ENCODE measurements at places on chromosomes 1 and 21. TPM values are rescaled to one million over a fixed set of nuclear protein-coding genes. Genes with fewer than 3 reads are reported as not detected.
A peak's percentile ranks its signal among the peaks of the same experiment; 100 is the strongest.

GRCh38 chr1:201511941-201512539 lies 5.1 kb upstream of the CSRP1 start:
- no peak overlapping the region for H3K27ac ChIP-seq
- no peak for DNase-seq
- H3K4me1 ChIP-seq: peaks cover 11% of the 10 kb centered on the region
- H3K4me3 ChIP-seq: no peak overlapping the region
- H3K36me3 ChIP-seq: no peaks in the 10 kb centered on the region

The LHX8 gene
- polyA plus RNA-seq: not detected

DNA sequence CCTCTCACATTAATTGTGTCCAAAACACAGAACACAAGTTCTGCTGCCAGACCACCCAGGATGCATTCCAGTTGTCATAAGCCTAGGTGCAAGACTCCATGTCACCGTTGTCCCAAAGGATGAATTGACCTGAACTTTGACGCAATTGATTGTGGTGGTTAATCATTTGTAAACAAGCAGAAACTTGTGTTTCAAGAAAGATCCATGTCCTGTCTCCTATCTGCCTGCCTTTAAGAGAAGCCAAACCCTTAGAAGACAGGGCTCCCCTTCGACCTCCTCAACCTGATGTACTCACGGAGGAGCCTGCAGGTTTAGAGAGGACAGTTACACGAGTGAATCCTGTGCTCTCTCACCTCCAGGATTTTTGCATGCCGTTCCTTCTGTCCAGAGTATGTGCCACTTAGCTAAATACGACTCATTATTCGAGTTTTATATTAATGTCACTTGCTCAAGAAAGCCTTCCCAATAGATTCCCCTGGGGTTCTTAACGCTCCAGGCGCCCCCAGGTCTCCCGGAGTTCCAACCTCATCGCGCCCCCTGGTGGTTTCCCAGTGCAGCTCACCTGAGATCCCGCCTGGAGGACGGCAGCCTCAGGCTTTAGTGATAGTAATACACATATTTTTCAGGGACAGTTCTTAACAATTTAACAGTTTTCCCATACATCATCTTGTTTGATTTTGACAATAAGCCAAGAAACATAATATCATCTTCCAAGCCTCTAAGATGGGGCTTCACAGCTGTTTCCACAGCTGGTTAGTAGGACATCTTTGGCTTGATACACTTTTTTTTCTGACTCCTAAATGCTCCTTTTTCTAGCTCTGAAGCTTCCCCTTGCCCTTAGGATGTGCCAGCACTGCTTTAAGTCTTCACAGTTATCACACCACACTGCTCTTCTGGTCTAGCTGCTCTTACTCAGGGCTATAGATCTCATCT lies 2.4 kb upstream of the C8B start:
- no peak overlapping the region for H3K27ac ChIP-seq
- no peak overlapping the region for H3K4me3 ChIP-seq
- H3K36me3 ChIP-seq: no peaks in the 10 kb centered on the region
- no peaks in the 10 kb centered on the region for H3K27me3 ChIP-seq
- DNase-seq: no peak

The MYOG gene
- not detected for polyA plus RNA-seq

- peaks cover 14% of the 10 kb centered on the region for H3K4me1 ChIP-seq
- peaks cover 1% of the 10 kb centered on the region for H3K36me3 ChIP-seq
- no peaks in the 10 kb centered on the region for H3K27me3 ChIP-seq
These were observed 125.8 kb downstream of the SLC45A1 start for GRCh38 chr1:8443558-8444194.

The GBP4 gene
- polyA plus RNA-seq: 12.4 TPM

DNA sequence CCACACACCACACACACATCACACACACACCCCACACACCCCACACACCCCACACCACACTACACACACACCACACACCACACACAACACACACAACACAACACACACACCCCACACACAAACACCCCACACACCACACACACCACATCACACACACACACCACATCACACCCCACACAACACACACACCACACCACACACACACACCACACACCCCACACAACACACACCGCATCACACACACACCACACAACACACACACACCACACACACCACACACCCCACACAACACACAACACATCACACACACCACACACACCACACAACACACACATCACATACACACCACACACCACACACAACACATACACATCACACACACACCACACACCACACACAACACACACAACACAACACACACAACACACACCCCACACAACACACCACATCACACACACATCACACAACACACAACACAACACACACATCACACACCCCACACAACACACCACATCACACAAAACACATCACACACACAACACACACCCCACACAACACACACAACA lies 2.4 kb downstream of the LYPD8 start:
- H3K27ac ChIP-seq: no peak overlapping the region
- no peaks in the 10 kb centered on the region for H3K27me3 ChIP-seq
- no peak for DNase-seq
- H3K4me1 ChIP-seq: no peaks in the 10 kb centered on the region

The HNRNPCL2 gene
- not detected for polyA plus RNA-seq

GRCh38 chr1:38773483-38773882 lies 86.1 kb downstream of the RRAGC start:
- no peaks in the 10 kb centered on the region for H3K4me1 ChIP-seq
- H3K27ac ChIP-seq: no peak overlapping the region
- DNase-seq: no peak
- no peaks in the 10 kb centered on the region for H3K36me3 ChIP-seq

The NPL gene
- 3.4 TPM for polyA plus RNA-seq

The ANGPTL3 gene
- not detected for polyA plus RNA-seq

DNA sequence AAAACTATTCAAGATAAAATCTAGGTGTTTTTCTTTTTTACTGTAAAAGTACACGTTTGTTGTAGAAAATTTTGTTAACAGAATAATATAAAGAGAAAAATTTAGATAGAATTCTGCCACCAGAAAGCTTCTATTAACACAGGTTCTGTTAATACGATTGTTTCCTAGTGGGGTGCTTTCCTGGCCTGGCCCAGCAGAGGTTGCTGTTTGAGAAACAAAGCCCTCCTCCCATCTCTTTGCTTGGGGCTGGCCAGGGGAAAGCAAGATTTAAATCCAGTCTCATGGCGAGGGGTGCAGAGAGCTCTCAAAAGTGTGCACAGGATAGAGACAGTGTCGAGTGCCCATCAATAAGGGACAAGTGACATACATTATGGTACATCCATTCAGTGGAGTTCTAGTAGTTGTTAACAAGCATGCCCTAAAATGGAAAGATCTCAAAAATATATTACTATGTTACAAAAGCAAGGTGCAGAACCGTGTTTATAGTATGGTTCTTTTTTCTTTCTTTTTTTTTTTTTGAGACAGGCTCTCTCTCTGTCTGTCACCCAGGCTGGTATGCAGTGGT lies 14.6 kb upstream of the ACBD3 start:
- peaks cover 13% of the 10 kb centered on the region for H3K4me1 ChIP-seq
- H3K36me3 ChIP-seq: no peaks in the 10 kb centered on the region
- H3K4me3 ChIP-seq: no peak overlapping the region
- no peak for DNase-seq
- H3K27me3 ChIP-seq: no peaks in the 10 kb centered on the region

The IL20 gene
- not detected for polyA plus RNA-seq

DNA sequence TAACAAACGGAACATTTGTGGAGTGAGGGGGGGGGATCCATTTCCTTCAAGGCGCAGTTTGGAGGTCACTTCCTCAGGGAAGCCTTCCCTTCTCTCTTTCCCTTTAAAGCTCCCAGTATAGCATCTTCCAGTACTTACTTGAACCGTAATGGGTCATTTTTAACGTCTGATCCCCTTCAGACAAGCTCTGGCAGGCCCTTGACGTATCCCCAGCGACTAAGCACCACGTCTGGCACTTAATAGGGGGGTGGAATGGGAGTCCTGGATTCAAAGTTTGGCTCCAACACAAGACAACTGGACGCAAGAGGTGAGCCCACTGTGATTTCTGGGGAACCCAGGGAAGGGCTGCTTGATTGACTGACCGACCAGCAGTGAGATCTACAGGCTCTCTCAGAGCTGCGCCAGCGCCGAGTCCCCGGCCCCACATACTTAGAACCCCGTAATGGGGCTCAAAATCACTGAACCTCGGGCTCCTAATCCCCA lies 441 bp downstream of the YARS1 start:
- no peak for DNase-seq
- H3K27ac ChIP-seq: peak overlapping the region; percentile 73
- no peaks in the 10 kb centered on the region for H3K27me3 ChIP-seq
- peaks cover 36% of the 10 kb centered on the region for H3K4me1 ChIP-seq
- peak overlapping the region; percentile 47 for H3K4me3 ChIP-seq
- peaks cover 2% of the 10 kb centered on the region for H3K36me3 ChIP-seq

GRCh38 chr1:200029035-200029821 lies 1.7 kb downstream of the NR5A2 start:
- H3K4me3 ChIP-seq: no peak overlapping the region
- peak; percentile 48 for DNase-seq
- H3K27me3 ChIP-seq: peaks cover 50% of the 10 kb centered on the region
- peaks cover 14% of the 10 kb centered on the region for H3K4me1 ChIP-seq

The F3 gene
- polyA plus RNA-seq: not detected

GRCh38 chr1:180881806-180882509 lies 30.7 kb upstream of the KIAA1614 start:
- DNase-seq: peak; percentile 37
- no peaks in the 10 kb centered on the region for H3K4me1 ChIP-seq
- H3K27me3 ChIP-seq: no peaks in the 10 kb centered on the region
- H3K4me3 ChIP-seq: no peak overlapping the region

GRCh38 chr21:26833460-26833939 lies 11.7 kb downstream of the ADAMTS1 start:
- H3K4me3 ChIP-seq: no peak overlapping the region
- no peak for DNase-seq
- H3K27me3 ChIP-seq: no peaks in the 10 kb centered on the region
- H3K36me3 ChIP-seq: no peaks in the 10 kb centered on the region
- no peaks in the 10 kb centered on the region for H3K4me1 ChIP-seq

The SERINC2 gene
- 0.75 TPM for polyA plus RNA-seq

DNA sequence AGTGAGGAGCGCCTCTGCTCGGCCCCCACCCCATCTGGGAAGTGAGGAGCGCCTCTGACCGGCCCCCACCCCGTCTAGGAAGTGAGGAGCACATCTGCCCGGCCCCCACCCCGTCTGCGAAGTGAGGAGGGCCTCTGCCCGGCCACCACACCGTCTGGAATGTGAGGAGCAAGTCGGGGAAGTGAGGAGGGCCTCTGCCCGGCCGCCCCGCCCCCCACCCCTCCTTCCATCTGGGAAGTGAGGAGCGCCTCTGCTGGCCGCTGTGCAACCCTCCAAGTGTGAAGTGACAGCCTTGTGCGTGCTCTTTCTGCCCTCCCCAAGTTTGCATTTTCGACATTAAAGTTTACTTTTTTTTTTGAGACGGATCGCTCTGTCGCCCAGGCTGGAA lies 5.1 kb upstream of the ZZZ3 start:
- no peak overlapping the region for H3K27ac ChIP-seq
- no peaks in the 10 kb centered on the region for H3K27me3 ChIP-seq
- no peaks in the 10 kb centered on the region for H3K36me3 ChIP-seq
- H3K4me1 ChIP-seq: peaks cover 7% of the 10 kb centered on the region

DNA sequence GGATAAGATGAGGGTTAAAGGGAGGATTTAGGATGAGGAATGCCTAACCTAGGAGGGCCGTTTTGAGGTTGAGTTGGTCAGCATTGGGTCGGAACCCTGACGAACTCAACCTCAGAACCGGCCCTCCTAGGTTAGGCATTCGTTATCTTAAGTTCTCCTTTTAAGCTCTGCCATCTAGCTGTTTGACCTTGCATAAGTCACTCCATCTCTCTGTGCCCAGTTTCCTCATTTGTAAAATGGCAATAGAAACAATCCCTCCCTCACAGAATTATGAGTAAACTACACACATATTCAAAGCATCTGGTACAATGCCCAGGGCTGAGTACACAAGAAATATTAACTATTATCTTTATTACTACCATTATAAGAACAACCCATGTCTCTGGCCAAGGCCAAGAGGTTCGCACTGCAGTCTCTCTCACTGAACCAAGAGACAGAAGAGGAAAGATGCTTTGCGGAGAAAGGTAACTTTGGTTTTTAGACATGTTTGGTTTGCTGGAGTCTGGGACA lies 4.8 kb downstream of the ABCB10 start:
- no peaks in the 10 kb centered on the region for H3K27me3 ChIP-seq
- no peak overlapping the region for H3K4me3 ChIP-seq

GRCh38 chr1:36802018-36802417 lies 232.3 kb downstream of the GRIK3 start:
- DNase-seq: no peak
- H3K4me3 ChIP-seq: no peak overlapping the region
- no peaks in the 10 kb centered on the region for H3K27me3 ChIP-seq
- H3K4me1 ChIP-seq: no peaks in the 10 kb centered on the region

DNA sequence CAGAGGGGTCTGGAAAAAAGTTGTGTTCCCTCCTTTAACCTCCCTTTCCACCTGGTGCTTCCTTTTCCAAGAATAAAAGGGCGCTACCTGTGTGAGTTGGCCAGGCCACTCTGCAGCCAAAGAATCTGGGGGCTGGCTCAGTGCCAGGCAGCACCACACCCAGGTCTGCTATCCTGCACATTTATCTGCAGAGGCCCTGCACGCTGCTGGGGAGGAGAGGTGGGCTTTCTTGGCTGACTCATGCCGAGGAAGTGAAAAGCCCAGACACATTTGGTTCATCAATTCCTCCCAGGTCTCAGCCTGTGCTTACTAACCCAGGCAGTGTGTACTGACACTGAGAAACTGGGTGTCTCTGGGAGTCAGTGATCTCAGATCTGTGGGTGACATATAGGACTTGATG lies 79.8 kb upstream of the F3 start:
- DNase-seq: no peak
- H3K4me1 ChIP-seq: no peaks in the 10 kb centered on the region
- no peaks in the 10 kb centered on the region for H3K27me3 ChIP-seq
- no peak overlapping the region for H3K4me3 ChIP-seq

DNA sequence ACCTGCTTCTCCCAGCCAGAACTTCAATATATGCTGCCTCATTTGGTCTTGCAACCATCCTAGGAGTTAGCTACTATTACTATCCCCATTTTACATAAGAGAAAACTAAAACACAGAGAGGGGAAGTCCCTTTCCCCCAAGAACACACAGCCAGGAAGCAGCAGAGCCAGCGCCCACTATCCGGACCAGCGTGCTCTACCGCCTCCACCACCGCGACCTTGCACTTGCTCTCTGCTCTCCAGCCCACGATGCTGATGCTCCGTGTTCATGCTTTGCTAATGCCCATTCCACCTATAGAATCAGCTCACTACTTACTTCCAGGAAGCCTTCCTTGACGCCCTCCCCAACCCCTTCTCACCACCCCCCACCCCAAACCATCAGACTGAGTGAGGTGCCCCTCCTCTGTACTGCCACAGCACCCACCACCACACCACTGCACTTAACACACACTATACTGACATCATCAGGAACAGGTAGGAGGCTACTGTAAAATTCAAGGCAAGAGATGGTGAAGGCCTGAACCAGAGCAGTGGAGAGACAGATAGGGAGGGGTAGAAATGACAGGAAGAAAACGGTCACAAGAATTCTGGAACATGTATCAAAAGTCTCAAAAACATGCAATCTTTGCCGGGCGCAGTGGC lies 9.4 kb downstream of the TMEM53 start:
- no peak overlapping the region for H3K4me3 ChIP-seq
- H3K4me1 ChIP-seq: peaks cover 10% of the 10 kb centered on the region
- no peak overlapping the region for H3K27ac ChIP-seq
- H3K36me3 ChIP-seq: no peaks in the 10 kb centered on the region

- no peak overlapping the region for H3K4me3 ChIP-seq
- H3K4me1 ChIP-seq: no peaks in the 10 kb centered on the region
- no peaks in the 10 kb centered on the region for H3K36me3 ChIP-seq
- no peak for DNase-seq
- H3K27ac ChIP-seq: no peak overlapping the region
These were observed 7.9 kb downstream of the THBS3 start for GRCh38 chr1:155199792-155200191.

Measured in B cell (primary cell).